ENCODE measurements at places on chromosomes 1 and 21.

GRCh38 chr1:226708342-226708780 lies 30.7 kb downstream of the ITPKB start:
- no peak for DNase-seq

- peak; percentile 51 for DNase-seq
These were observed 1.3 kb downstream of the USF1 start for GRCh38 chr1:161044535-161044907.

- DNase-seq = no peak
These were observed 80.9 kb upstream of the DPYD start for GRCh38 chr1:98001764-98002163.

DNA sequence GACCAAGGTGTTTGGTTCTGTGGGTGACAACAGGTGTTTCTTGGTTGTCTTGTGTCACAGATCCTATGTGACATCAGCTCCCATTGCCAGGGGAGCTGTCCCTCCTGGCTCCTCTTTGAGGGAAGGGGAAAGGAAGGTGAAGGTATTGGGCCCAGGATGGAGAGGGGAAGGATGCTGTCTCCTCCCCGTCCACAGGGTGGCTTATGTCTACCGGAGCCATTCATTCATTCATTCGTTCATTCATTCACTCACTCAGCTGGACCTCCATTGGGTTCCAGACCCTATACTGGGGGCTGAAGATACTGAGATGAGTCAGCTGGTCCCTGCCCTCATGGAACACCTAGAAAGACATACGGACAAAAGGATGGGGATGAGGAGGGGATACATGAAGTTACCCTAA lies 38.9 kb downstream of the EPHB2 start:
- no peak for DNase-seq

GRCh38 chr1:112533029-112533428 lies 24.3 kb downstream of the WNT2B start:
- DNase-seq = no peak

DNA sequence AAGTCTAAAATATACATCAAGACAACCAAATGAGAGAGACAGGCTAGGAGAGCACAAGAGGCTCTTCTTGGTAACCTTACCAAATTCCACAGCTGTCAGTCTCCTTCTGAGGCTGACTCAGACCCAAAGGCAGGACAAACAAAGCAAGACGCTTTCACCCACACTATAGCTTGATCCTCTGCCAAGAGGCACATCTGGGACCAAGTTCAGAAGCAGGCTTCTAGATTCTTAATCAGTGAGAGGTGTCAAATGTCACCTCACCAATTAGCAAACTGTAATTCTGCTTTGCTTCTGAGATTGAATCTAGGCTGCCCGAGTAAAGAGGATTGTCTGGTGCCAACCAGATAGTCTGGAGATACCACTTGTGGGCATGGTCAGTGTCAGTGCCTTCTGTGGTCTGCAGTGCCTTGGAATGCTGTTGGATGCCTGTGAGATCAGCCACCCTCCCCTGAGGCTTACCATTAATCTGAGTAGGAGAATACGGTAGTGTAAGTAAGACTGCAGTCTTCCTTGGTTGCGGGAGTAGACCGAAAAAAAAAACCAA lies 151.0 kb downstream of the FMN2 start:
- DNase-seq = no peak

DNA sequence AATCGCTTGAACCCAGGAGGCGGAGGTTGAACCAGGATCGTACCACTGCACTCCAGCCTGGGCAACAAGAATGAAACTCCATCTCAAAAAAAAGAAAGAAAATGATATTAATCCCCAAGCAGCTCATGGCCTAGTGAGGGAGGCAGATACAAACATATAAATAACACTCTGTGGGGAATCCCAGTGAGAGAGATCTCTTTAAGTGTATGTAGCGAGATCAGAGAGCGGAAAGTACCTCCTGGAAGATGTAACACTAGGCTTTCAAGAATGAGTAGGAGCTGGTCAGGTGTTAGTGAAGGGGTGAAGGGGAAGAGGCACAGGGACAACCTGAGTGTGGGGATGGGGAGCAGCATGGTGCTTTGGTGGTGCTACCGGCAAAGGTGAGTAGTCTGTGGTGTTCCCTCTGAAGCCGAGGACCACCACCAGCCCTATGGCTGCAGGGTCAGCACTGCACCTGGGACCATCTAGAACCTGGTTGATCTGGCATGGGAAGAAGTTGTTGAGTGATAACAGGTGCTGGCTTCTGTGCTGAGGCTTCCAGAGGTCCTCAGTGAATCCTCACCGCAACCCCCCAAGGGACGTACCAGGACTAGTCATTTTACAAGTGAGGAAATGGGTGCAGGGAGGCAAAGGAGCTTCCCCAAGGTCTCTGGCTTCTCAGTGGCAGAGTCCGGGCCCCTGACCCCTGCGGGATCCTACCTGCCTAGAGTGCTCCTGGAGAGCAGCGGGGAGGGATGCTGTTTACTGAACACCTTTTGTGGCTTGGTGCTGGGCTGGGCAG lies 367.6 kb upstream of the VAMP3 start:
- DNase-seq = no peak

- DNase-seq = no peak
These were observed 43.2 kb downstream of the FMO4 start for GRCh38 chr1:171357179-171357578.

DNA sequence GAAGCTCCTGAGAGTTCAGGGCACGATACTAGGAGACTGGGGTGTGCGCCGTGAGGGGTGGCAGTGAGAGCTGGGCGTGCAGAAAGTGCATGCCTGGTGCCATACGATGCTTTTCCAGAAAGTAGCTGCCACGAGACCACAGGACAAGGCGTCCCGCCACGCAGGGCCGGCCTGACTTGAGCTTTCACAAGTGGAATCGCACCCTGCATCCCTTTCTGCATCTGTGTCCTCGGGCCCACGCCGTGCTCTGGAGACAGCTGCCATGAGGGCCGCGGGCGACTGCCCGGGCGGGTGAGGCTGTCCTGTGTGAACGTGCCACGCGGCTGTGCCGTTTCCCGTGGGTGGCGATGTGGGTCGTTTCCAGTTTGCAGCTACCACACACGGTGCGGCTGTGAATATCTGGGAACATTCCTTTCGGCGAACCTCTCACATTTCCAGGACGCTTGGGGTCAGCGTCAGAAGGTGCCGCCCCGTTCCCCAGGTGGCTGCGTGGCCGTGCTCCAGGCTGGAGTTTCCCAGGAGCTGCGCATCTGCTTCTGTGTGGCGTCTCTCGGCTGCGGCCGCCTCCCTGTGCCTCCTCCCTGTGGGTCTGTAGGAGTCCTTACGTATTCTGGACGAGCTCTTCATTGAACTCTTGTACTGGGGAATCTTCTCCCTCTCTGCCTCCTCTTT lies 1.0 kb upstream of the PERM1 start:
- DNase-seq = no peak

- no peak for DNase-seq
These were observed 12.1 kb downstream of the FCRL5 start for GRCh38 chr1:157540160-157540748.

DNA sequence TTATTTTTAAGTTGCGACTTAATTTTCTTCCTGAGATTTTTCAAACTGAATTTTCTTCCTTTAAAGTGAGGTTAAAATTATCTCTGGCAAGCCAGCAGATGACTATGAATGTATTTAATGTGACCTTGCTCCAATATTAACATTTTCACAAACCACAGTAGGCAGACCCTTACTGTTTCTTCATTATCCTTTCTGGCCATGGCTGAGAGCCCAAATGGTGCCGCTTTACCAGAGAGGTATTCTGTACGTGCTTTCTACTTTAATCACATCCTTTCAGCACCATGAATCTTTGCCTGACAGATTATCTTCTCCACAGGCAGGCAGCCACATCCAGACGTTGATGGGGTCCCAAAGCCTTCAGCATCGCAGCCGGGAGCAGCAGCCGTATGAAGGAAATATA lies 129.6 kb downstream of the LRRC40 start:
- no peak for DNase-seq

GRCh38 chr1:230148768-230149469 lies 81.9 kb downstream of the GALNT2 start:
- DNase-seq = no peak

DNA sequence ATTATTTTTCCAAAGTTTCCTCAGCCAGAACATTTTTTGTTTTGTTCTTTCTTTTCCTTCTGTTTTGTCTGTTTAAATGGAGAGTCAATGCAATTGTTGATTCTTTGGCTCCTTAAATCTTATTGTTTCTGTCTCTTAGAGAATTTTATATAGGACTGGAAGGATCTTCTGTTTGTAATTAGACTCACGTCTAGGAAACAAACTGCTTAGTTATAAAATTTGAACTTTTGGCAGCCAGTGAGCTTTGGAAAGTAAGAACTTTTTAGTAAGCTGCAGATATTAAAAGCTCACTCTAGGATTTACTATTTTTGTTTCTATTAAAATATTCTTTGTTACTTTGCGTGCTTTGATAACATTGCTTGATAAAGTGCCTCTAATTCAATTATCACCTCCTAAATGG lies 109.8 kb upstream of the HNRNPU start:
- DNase-seq = no peak

DNA sequence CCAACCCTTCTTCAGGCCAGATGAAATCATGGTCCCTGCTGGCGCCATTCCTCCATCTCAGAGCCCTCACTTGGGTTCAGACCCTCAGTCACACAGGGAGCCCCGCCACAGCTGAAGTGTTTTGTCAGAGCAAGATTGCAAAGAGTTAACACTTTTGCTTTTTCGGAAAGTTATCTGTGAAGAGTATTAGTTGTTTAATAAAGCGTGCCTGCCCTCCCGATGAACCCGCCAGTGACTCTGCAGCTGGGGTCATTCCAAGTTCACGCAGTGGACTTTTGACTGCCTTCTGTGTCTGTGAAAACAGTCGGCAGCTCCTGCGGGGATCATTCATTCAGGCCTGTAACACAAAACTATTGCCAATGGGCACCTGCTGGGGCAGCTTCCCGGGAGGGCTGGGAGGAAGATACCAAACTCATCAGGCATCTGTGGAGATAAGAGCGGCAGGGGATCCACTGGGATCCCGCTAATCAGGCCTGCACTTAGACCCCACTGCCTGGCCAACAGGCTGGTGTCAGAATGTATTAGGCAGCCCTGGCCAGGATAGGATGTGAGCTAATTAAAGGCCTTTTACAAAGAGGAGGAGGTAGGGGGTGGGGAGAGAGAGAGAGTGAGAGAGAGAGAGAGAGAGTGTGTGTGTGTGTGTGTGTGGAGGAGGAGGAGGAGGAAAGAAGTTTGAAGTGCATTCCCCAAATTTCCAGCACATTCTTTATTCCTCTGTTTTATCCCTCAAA lies 184.5 kb downstream of the DHRS3 start:
- no peak for DNase-seq

DNA sequence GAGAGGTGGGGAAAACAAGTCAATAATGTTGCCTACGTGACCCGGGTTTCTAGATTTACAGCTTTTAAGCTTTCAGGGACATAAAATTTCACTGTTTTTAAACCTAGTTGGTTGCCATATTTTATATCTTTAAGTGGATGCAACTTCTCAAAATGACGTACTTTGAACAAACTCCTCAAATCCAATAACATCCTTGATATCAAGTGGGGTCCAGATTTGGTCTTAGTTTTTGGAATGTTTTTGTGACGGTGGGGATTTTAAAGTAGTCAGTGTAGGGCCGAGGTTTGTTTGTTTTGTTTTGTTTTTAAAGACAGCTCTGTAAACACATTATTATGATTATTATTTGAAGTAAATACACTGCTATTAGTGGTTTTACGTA lies 453 bp downstream of the CDKN2C start:
- DNase-seq = no peak

- no peak for DNase-seq
These were observed 68.8 kb upstream of the RGS1 start for GRCh38 chr1:192506741-192507155.

DNA sequence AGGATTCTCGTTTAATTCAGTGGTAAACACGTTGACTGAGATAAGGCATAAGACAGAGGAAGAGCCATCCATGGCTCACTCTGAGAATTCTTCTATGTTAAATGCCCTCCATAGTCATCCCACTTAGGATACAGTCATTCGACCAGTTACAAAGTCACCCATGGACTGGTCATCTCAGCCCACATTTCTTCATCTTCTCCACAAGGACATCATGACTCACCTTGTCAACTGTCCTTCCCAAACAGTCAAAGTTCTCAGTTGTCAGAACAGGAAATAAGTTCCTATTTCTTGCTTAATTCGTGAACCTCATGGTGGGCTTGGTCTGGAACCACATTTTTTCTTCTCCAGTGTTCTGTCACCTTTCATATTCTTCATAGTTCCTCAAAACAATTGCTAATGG lies 133.2 kb downstream of the TGFB2 start:
- no peak for DNase-seq

GRCh38 chr1:79716447-79716846 lies 709.9 kb upstream of the ADGRL4 start:
- DNase-seq = no peak

DNA sequence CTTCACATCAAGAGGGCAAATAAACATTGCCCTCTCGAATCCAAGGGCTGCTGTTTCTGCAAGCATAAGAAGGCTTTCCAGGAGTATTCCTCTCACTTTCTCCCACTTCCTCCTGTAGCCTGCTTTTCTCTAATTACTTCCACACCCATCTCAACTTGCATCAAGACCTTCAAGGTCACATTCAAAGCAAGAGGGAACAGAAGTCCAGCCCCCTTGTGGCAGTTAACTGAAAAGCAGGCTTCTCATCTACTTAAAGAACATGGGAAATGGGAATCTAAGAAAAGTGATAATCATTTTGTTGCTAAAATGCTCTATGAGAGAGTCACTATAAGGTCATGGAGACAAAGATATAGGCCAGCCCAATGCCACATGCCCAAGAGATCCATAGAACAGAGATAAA lies 874.4 kb downstream of the KCNT2 start:
- DNase-seq = no peak

GRCh38 chr1:154497026-154497806 lies 4.8 kb upstream of the TDRD10 start:
- no peak for DNase-seq

DNA sequence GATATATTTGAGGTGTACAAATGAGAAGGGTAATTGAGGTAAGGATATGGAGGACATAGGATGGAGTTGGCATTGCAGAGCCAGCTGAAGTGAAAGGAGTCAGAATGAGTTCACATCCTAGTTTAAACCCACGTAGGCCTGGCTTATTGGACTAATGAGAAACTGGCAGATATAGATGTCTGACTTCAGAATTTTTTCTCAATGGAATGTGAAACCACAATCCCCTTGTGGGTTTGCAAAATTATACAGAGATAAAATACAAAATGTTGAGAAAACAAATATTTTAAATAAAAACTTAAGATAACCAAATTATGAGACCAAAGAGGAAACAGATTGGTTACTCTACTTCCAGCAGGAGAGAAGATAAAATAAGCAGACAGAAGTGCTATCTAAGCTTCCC lies 277.4 kb upstream of the LRRC7 start:
- DNase-seq = no peak

Measured in central memory CD4-positive, alpha-beta T cell (primary cell).